ENCODE measurements at places on chromosomes 16 and 17.
A peak's percentile ranks its signal among the peaks of the same experiment; 100 is the strongest.

DNA sequence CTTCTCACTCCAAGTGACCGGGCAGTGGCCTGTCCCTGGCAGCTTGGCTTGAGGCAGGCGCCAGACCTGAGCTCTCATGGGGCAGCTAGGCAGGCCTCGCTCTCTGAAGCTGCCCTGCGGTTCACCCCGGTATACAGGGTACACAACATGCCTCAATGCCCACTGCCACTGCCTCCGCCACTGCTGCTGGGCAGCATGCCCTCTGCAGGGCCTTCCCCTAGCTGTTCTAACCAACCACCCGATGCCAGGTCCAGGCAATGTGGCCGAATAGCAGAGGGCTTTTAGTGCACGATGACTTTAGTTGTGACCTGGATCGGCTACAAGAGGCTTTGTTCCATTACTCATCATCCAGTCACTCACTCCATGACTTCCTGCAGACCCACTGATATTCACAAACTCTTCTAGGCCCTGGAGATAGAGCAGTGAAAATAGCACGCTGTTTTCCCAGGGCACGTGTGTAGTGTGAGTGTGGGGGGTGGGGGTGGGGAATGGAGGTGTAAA is 19.7 kb downstream of the CDC42EP4 start:
- peak; percentile 79 for DNase-seq

- no peak for DNase-seq
These were observed 88.5 kb upstream of the TOB1 start for GRCh38 chr17:50954641-50955121.

DNA sequence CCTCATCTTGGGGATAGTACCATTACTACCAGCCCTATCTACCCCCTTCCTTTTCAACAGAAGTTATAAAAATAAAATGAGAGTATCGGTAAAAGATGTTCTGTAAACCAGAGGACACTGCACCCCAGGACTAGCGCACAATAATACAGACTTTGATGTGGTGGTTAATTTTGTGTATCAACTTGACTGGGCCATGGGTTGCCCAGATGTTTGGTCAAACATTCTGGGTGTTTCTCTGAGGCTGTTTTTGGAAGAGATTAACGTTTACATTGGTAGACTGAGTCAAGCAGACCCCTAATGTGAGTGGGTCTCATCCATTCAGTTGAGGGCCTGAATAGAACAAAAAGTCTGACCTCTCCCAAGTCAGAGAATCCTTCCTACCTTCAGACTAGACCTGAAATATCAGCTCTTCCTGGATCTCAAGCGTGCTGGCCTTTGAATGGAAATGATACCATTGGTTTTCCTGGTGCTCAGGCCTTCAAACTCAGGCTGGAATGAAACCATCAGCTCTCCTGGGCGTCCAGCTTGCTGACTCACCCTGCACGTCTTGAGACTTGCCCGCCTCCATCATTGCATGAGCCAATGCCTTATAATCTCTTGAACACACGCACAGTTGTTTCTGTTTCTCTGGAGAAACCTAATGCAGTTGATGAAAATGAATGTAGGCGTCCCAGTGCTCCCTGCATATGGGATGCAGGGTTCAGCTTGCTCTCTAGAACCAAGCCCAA is 10.1 kb downstream of the MRM1 start:
- peak; percentile 82 for DNase-seq

DNA sequence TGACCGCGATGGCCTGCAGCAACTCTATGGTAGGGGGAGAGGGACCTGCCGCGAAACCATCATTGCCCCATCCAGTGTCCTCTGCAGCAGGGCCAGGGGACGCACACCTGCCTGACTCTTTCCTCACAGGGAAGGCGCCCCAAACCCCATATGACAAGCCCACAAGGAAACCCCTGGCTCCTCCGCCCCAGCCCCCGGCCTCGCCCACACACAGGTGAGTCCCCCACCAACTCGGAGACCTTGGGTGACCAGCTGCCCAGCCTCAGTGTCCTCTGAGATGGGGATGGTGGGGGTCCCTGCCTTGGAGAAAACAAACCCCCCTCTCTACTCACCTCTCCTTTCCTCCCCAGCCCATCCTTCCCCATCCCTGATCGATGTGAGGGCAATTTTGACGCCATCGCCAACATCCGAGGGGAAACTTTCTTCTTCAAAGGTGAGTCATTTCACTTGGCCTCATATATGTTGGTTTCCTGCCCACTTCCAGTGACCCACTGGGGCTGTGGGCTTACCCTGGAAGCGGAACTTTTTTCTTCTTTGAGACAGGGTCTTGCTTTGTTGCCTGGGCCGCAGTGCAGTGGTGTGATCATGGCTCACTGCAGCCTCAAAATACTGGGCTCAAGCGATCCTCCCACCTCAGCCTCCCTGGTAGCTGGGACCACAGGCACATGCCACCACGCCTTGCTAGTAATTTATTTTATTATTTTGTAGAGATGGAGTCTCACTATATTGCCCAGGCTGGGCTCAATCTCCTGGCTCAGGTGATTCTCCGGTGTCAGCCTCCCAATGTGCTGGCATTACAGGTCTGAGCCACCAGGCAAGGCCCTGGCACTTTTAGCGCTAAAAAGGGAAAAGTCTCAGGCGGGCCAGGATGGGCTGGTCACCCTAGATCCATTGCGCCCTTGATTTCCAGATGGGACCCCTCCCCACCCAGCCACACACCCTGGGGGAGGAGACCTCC is 8.0 kb upstream of the IL32 start:
- DNase-seq: no peak

- DNase-seq: no peak
These were observed 3.4 kb upstream of the KRTAP4-12 start for GRCh38 chr17:41127371-41127770.

DNA sequence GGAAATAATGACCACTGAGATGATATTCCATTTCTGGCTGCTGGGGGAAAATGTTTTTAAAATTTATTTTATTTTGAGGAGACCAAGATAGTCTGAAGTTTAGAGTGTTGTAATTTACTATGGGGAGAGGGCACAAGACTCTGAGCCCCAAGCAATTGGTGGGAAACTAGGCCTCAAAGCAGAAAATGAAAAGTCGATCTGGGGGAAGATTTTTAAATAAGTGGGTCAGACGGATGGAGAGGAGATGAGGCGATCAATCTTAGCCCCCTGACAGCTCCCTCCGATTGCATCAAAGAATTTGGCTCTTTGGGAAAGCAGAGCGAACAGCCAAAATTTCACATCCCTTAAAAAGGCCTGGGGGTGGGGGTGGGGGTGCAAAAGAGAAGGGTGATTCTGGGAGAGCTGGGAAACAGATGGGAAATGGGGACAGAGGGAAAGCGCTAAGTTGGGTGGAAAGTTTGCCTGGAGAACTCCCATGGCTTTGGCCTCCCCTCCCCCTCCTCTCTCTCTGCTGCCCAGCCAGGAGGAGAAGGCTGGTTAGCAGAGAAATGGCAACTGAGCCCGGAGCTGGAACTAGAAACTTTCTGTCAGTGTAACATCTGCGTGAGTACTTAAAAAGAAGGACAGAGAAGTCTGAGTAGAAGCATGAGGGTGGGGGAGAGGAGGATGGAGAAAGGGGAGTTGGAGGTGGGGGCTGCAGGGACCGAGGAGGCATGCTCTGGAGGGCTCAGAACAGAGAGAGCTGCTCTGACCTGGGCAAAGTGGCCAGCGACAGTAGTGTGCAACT is 1.4 kb upstream of the HOXB2 start:
- peak; percentile 30 for DNase-seq

DNA sequence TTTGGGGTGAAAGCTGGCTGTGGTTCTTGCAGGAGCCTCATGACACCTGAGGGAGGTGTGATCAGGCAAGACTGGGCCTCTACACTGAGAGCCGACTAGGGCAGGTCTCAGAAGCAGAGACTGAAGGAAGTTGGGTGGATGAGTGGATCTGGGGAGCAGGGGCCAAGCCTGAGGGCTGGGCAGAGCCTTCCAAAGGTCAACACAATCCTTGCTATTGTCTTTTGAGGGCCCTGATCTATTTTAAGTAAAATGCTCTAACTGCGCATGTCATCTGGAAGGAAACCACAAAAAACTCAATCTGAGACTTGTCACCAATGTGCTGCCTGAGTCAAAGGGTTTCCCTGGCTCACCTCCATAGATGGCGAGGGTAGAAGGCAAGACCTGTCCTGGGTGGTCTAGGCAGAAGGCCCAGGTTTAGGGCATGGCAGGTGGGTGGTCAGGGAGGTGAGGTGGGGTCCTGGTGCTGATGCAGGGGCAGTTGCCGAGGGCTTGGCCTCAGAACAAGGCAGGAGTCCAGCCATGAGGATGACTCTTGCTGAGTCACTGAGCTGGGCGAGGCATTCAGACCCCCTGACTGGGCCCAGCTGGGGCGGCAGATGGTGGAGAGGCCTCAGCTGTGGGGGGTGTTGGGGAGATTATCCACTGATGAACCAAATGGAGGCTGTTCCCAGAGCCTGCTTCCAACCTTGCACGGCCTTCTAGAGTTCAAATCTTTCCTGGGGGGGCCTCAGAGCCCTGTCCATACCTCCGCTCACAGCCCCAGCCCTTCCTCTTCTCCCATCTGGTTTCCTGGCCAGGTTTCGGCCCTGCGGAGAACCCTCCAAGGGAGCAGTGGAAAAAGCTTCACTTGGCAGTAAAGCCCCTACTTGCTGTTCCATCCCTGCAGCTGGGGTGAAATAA is 5.1 kb downstream of the MVP start:
- DNase-seq: peak; percentile 75

GRCh38 chr17:33520426-33521330 is 227.6 kb upstream of the ASIC2 start:
- peak; percentile 15 for DNase-seq

DNA sequence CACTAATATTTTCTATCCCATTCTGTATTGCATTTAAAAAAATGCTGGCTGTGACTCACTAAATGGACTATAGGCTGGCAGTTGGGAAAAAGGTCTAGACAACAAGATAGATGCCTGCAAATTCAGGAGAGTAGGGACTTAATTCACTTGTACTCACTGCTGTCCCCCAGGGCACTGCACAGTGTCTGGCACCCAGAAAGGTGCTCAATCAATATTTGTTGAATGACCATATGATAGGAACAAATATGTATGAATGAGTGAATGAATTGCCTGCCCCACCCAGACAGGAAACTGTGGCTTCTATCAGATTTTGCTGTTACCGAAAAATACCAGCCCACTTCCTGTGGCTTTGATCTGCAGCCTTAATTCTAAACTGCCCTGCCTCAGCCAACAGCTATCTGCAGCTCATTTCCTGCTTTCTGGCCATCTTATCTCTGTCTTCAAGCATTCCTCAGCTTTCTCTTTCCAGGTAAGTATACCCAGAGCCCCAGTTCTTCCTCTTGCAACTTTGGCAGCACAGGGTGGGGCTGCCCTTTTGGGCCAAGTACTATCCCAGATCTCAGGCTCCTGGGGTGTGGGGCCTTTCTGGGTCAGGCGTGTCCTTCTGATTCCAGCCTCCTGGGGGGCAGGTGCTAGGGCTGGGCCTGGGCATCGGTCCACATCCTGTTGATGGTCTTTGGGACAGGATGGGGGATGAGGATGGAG is 15.3 kb upstream of the TNS4 start:
- no peak for DNase-seq

- no peak for DNase-seq
These were observed 368.1 kb downstream of the ZFHX3 start for GRCh38 chr16:72679856-72680255.

- peak; percentile 50 for DNase-seq
These were observed 9.8 kb downstream of the TMEM208 start for GRCh38 chr16:67236563-67237395.

GRCh38 chr17:69972251-69972650 is 102.8 kb upstream of the KCNJ16 start:
- no peak for DNase-seq

GRCh38 chr17:43542859-43543258 is 3.3 kb downstream of the ETV4 start:
- no peak for DNase-seq

GRCh38 chr17:78682363-78682762 is 99.7 kb downstream of the CYTH1 start:
- no peak for DNase-seq

- no peak for DNase-seq
These were observed 2.5 kb upstream of the WFIKKN2 start for GRCh38 chr17:50832864-50833381.

- DNase-seq: no peak
These were observed 75.6 kb downstream of the SPECC1 start for GRCh38 chr17:20084621-20085282.

GRCh38 chr16:86577314-86577971 is 906 bp upstream of the FOXL1 start:
- DNase-seq: no peak

DNA sequence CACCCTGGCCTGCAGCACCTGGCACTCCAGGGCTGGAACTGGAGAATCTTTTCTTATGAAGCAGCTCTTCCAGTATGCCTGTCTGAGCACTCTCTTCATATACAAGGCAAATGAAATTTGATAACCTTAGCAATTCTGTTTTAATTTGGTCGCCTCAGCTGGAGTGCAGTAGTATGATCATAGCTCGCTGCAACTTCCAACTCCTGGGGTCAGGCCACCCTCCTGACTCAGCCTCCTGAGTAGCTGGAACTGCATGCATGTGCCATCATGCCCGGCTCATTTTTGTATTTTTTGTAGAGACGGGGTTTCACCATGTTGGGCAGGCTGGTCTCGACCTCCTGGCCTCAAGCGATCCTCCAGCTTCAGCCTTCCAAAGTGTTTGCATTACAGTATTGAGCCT is 140.8 kb upstream of the CHMP6 start:
- DNase-seq: no peak

- DNase-seq: no peak
These were observed 36.2 kb upstream of the NAT9 start for GRCh38 chr17:74812109-74813009.

DNA sequence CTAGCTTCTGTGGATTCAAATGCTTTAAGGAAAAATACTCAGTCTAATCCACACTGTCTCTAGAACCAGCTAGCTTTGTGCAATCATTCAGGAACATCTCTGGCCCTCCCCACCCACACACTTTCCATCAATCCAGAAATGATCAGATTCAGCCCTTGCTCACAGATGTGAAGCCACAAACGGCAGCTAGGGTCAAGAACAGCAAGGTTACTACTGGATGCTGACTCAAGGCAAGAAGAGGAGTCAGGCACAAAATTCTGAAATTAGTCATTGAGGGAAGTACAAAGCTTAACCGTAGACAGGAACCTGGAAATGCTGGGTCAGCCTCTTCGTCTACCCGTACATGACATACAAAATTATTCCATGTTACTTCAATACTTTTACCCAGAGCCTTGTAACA is 174.6 kb downstream of the CDH13 start:
- DNase-seq: peak; percentile 57

DNA sequence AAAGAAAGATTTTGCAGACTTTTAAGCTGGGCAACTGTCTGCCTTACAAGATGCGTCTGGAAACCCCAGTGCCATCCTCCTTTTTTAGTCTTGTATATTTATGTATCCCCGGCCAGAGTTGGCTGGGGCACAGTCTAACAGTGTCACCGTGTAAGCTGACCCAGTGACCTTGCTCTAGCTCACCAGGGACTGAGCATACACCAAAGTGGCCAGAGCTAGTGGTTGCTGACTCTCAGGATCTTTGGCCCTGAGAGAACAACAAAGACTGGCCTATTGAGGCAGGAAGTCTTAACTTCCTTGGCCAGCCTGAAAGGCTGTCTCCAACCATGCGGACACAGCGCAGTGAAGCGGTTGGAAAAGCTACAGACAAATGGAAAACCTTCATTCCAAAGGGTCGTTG is 745.2 kb downstream of the WWOX start:
- no peak for DNase-seq

GRCh38 chr17:50027172-50027880 is 28.6 kb upstream of the ITGA3 start:
- peak; percentile 93 for DNase-seq
